Mesendoderm (in vitro differentiated cells): ENCODE measurements at places on chromosomes 3 and 15.

DNA sequence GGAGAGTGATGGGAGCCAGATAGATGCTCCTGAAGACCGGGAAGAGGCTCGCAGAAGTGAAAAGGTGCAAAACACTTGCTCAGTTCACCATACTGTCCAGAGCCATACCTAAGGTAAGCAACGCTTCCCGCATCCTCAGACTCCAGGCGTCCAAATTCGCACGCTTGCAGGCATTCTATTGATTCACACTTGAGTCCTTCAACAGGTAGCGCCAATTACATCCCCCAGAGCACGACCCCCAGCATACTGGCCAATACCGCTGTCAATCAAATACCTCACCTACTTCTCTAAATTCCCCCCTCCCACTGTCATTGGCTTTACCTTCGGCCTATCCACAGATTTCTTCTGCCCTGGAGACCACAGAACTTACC lies 361 bp upstream of the STXBP5L start:
- no peak for DNase-seq
- H3K27me3 ChIP-seq, result no peaks in the 10 kb centered on the region
- no peaks in the 10 kb centered on the region for H3K36me3 ChIP-seq
- H3K4me3 ChIP-seq, result peak overlapping the region; percentile 17
- H3K4me1 ChIP-seq, result no peaks in the 10 kb centered on the region
- no peak overlapping the region for H3K27ac ChIP-seq

GRCh38 chr15:62262305-62262941 lies 97.3 kb upstream of the C2CD4B start:
- no peaks in the 10 kb centered on the region for H3K4me1 ChIP-seq
- no peak overlapping the region for H3K4me3 ChIP-seq
- no peaks in the 10 kb centered on the region for H3K36me3 ChIP-seq
- DNase-seq, result peak; percentile 29
- no peaks in the 10 kb centered on the region for H3K27me3 ChIP-seq

GRCh38 chr3:171430530-171430929 lies 29.7 kb downstream of the TNIK start:
- H3K36me3 ChIP-seq, result no peaks in the 10 kb centered on the region
- no peak overlapping the region for H3K4me3 ChIP-seq
- H3K27ac ChIP-seq, result no peak overlapping the region
- H3K4me1 ChIP-seq, result peaks cover 23% of the 10 kb centered on the region

DNA sequence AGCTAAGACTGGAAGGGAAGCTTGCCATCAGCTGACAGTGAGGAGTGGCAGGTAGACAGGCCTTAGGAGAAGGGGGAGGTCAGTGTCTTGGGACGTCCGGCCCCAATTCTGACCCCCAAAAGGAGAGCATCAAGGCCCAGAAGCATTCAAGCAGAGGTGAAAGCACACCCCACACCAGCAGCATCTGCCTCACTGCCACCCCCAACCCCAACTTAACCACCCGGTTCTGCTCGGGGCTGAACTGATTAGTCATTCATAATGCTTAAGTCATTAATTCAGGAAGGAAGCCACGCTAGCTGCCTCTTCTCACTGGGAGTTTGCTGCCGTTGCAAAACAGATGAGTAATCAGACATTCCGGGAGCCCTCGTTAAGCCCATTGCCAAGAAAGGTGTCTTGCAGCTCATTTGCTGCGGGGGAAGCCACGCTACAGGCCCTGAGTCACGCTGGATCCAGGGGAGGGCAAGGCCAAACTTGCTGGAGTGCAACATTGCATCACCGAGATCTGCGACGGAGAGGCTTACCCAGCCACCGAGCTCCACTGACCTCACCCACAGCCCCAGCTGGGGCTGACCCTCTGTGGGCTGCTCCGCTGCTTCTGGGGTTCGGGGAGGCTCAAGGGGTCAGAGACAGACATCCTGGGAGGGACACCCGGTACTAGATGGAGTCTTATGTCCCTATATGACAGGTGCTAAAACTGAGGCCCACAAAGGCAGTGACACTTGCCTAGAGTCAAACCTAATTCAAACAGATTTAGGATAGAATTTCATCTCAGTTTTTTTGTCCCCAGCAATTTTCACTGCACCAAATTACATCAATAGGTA lies 46.4 kb upstream of the HES1 start:
- H3K36me3 ChIP-seq, result no peaks in the 10 kb centered on the region
- DNase-seq, result peak; percentile 99
- peaks cover 11% of the 10 kb centered on the region for H3K4me1 ChIP-seq
- no peak overlapping the region for H3K4me3 ChIP-seq
- no peaks in the 10 kb centered on the region for H3K27me3 ChIP-seq
- H3K27ac ChIP-seq, result peak overlapping the region; percentile 73

GRCh38 chr3:59609657-59610348 lies 560.0 kb upstream of the CFAP20DC start:
- no peak overlapping the region for H3K4me3 ChIP-seq
- DNase-seq, result no peak
- no peaks in the 10 kb centered on the region for H3K36me3 ChIP-seq
- no peaks in the 10 kb centered on the region for H3K4me1 ChIP-seq
- H3K27me3 ChIP-seq, result no peaks in the 10 kb centered on the region

DNA sequence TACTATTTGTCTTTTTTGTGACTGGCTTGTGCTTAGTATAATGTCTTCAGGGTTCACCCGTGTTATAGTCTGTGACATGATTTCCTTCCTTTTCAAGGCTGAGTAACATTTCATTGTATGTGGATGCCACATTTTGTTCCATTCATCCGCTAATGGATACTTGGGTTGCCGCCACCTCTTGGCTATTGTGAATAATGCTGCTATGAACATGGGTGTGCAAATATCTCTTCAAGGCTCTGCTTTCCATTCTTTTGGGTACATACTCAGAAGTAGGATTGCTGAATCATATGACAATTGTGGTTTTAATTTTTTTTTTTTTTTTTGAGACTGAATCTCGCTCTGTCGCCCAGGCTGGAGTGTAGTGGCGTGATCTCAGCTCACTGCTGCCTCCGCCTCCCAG lies 15.4 kb downstream of the CRTC3 start:
- no peak overlapping the region for H3K27ac ChIP-seq
- no peak overlapping the region for H3K4me3 ChIP-seq
- no peak for DNase-seq
- H3K4me1 ChIP-seq, result no peaks in the 10 kb centered on the region
- H3K36me3 ChIP-seq, result no peaks in the 10 kb centered on the region

GRCh38 chr3:132225664-132226063 lies 91.5 kb upstream of the ACP3 start:
- no peak overlapping the region for H3K4me3 ChIP-seq
- no peak for DNase-seq
- H3K4me1 ChIP-seq, result no peaks in the 10 kb centered on the region
- no peaks in the 10 kb centered on the region for H3K27me3 ChIP-seq
- H3K36me3 ChIP-seq, result no peaks in the 10 kb centered on the region

GRCh38 chr15:31272558-31273257 lies 53.9 kb upstream of the KLF13 start:
- H3K27ac ChIP-seq, result no peak overlapping the region
- H3K4me1 ChIP-seq, result no peaks in the 10 kb centered on the region
- no peak overlapping the region for H3K4me3 ChIP-seq
- H3K36me3 ChIP-seq, result no peaks in the 10 kb centered on the region
- no peaks in the 10 kb centered on the region for H3K27me3 ChIP-seq

- no peak for DNase-seq
- H3K4me3 ChIP-seq, result no peak overlapping the region
- no peaks in the 10 kb centered on the region for H3K27me3 ChIP-seq
- H3K27ac ChIP-seq, result no peak overlapping the region
- H3K4me1 ChIP-seq, result no peaks in the 10 kb centered on the region
Measured at GRCh38 chr3:95154766-95155165, 1091.9 kb downstream of the NSUN3 start.

GRCh38 chr3:45425237-45425933 lies 37.0 kb downstream of the LARS2 start:
- no peaks in the 10 kb centered on the region for H3K4me1 ChIP-seq
- H3K4me3 ChIP-seq, result no peak overlapping the region
- no peak overlapping the region for H3K27ac ChIP-seq
- no peaks in the 10 kb centered on the region for H3K36me3 ChIP-seq

DNA sequence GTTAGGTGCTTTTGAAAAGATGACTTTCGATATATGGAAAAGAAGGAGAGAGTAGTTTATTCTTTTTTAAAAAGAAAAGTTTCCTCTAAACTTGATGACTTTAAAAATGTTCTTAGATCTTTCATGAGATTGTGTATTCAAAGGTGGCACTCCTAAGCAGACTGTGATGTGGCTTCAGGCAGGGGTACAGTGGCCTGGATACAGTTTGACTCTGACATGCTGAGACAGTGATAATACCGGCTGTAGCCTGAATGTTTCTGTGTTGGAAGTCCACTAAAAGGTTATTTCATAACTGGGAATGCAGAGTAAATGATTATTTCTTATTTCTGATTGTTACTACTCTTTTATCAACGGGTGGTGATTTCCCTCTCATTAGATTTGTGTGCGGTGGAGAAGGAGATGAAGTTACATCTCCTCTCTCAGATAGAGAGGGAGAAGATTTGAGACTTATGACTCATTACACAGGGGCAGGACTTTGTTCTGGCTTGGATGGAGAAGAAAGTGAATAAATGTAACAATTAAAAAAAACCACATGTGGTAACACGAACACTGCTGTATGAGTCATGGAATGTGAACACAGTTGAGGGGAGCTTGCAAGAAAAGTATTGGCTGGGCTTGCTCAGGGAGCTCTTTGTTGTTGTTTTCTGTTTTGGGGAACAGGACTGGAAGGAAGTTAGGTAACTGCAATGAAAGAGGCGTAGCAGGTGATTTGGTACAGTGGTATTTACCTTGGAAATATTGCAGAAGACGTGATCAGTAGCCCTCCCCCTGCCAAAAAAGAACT lies 21.6 kb downstream of the SPTSSB start:
- H3K4me3 ChIP-seq, result no peak overlapping the region
- DNase-seq, result peak; percentile 29
- no peaks in the 10 kb centered on the region for H3K4me1 ChIP-seq
- no peaks in the 10 kb centered on the region for H3K36me3 ChIP-seq
- H3K27me3 ChIP-seq, result no peaks in the 10 kb centered on the region

DNA sequence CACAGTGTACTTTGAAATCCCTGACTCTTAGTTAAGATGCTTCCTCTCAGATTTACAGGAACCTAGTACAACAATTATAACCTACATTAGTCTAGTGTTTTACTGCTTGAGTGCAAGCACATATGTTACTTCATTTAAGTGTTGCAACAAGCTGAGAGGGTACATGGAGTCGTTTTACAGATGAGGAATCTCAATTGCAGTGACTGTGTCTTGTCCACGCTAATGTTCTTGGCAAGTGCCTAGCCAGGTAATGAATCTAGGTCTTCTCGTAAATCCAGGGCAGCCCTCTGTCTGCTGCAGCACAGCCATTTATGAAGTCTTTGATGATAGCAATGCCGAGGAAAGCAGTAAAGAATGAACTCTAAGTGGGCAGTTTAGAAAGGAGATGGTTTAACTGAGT lies 384.4 kb upstream of the ARPP21 start:
- H3K36me3 ChIP-seq, result no peaks in the 10 kb centered on the region
- H3K4me3 ChIP-seq, result no peak overlapping the region
- H3K27ac ChIP-seq, result no peak overlapping the region
- H3K4me1 ChIP-seq, result no peaks in the 10 kb centered on the region
- DNase-seq, result no peak

DNA sequence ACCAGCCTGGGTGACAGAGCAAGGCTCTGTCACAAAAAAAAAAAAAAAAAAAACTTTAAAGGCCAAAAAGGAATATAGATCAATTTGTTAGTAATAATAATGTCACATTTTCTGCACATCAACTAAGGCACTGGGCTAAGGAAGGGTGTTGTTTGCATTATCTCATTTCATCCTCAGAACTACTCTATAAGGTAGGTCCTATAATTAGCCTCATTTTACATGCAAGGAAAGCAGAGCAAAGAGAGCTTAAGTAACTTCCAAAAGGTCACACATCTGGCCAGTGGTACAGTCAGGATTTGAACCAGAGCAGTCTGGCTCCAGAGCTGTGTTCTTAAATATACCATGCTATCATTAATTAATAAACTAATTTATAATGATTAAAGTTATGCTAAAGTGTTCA lies 42.2 kb upstream of the SPATA12 start:
- H3K4me3 ChIP-seq, result no peak overlapping the region
- DNase-seq, result no peak
- no peaks in the 10 kb centered on the region for H3K36me3 ChIP-seq

DNA sequence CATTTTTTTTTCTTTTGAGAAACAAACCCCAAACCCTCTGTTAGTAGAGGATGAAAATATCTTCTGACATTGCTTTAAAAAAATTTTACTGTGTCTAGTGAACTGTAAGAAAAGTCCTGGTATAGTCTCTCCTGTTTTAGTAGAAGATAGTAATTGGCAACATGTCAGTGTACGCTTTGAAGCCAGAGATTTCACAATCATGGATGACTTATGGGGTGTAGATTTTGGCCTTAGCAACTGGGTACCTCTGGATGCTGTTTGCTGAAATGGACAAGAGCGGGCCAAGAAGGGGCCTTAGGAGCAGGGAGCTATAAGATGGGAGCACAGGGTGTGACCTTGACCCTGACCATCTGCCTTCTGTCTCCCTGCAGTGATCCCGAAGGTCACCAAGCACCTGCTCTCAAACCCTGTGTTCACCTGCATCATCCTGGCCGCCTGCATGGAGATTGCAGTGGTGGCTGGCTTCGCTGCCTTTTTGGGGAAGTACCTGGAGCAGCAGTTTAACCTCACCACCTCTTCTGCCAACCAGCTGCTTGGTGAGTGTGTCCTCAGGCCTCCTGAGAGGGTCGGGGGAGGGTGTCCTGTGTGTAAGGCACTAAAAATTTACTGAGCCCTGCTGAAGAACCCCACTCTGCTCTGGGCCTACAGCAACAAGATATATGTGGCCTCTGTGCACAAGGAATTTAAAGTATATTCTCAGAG lies 266.7 kb downstream of the SLCO3A1 start:
- no peaks in the 10 kb centered on the region for H3K27me3 ChIP-seq
- no peak overlapping the region for H3K4me3 ChIP-seq
- H3K27ac ChIP-seq, result no peak overlapping the region
- DNase-seq, result no peak
